Activated T-helper 2 cell treated with anti-CD3 and anti-CD28 coated beads, Interferon-gamma antibody, Interleukin-2, Interleukin-4, amounts not matched to agents 10 μg/mL and 5 μg/mL and 100 μg/mL, durations not matched to agents 14 hours and 24 hours and 36 hours (primary cell): ENCODE measurements at places on chromosomes 11 and 22.

GRCh38 chr11:35617687-35618496, at the start of gene FJX1:
FJX1 (plus strand) TSS chr11:35618460; CDS start chr11:35618637, 177 bp downstream.
- no peaks in the 10 kb centered on the region for H3K36me3 ChIP-seq
- peaks cover 6% of the 10 kb centered on the region for H3K4me1 ChIP-seq
- H3K4me3 ChIP-seq, result peak within 1 kb of the TSS; percentile 58

DNA sequence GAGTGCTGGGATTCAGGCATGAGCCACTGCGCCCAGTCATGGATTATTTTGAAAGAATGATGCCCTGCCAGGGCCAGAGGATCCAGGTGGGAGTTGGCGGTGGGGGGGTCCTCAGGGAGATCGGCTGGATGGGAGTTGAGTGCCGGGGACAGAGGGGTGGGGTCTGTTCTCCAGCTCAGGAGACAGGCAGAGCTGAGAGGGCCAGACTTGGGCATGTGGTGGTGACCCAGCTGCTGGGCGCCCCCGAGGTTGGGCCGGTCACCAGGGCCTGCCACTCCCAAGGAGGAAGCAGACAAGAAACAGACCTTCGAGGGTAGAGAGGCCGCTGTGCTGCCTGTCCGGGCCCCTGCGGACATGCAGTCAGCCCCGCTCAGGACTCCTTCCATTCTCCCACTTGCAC, 11.8 kb upstream of the PRODH start:
- DNase-seq, result no peak
- H3K27me3 ChIP-seq, result peaks cover 15% of the 10 kb centered on the region
- H3K4me3 ChIP-seq, result no peak overlapping the region
- H3K4me1 ChIP-seq, result no peaks in the 10 kb centered on the region
- no peaks in the 10 kb centered on the region for H3K36me3 ChIP-seq
- no peak overlapping the region for H3K27ac ChIP-seq

- no peaks in the 10 kb centered on the region for H3K27me3 ChIP-seq
- H3K36me3 ChIP-seq, result no peaks in the 10 kb centered on the region
- no peak for DNase-seq
- no peak overlapping the region for H3K27ac ChIP-seq
- no peak overlapping the region for H3K4me3 ChIP-seq
These were observed 41.7 kb upstream of the AQP11 start for GRCh38 chr11:77547863-77548551.

DNA sequence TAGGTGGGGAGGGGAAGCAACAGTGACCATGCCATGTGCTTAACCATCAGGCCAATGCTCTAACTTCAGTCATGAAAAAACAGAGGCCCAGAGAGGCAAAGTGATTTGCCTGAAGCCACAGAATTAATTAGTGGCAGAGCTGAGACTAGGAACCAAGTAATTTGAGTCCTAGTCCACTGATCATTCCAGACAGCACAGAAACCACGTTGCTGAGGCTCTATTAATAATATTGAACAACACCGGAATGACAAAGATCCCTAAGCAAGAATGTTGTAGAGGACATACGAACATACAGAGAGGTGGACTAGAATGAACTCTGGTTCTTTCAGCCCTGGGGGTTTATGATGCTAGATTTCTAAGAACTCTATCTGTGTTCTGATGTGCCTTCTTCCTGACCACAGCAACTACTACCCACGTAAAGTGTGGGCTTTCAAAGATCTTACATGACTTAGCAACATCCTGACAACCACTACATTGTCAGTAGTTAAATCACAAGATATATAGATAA, 92.3 kb downstream of the GAB2 start:
- peaks cover 93% of the 10 kb centered on the region for H3K4me1 ChIP-seq
- peak overlapping the region; percentile 85 for H3K27ac ChIP-seq
- peak; percentile 41 for DNase-seq
- peak overlapping the region; percentile 10 for H3K4me3 ChIP-seq
- peaks cover 72% of the 10 kb centered on the region for H3K36me3 ChIP-seq

GRCh38 chr22:44279069-44279360, 33.7 kb downstream of the SHISAL1 start:
- H3K4me1 ChIP-seq, result no peaks in the 10 kb centered on the region
- no peak overlapping the region for H3K27ac ChIP-seq
- H3K4me3 ChIP-seq, result no peak overlapping the region
- no peaks in the 10 kb centered on the region for H3K36me3 ChIP-seq
- peaks cover 2% of the 10 kb centered on the region for H3K27me3 ChIP-seq

DNA sequence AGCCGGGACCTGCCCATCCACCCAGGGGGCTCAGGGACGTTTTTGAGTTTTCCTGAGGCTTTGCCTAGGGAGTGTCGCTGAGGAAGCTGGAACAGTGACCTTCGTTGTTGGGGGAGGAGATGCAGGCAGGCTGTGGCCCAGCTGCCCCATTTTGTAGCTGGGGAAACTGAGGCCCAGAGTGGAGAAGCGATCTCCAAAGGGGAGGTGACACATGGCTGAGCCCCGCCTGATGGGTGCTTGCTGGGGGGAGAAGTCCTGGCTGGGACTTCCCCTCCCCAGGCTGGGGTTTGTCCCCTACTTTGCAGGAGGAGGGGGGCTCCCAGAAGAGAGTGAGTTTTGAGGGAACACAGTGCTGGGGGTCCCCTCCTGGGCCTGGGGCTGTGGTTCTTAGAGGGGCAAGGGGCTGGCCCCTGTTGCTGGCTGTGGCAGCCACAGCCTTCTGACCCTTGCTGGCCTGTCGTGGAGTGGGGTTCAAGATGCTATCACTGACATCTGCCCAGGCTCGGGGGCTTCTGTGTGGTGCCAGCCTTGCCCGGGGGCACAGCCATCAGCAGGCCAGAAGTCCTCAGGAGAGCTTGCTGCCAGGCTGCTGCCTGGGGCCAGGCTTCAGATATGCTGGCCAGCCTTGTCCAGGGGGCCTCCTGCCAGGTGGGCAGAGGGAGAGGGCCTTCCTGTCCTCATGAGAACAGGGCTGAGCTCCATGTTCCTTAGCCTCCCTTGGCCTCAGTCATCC, 21.4 kb downstream of the KCNQ1 start:
- DNase-seq, result no peak
- H3K27me3 ChIP-seq, result peaks cover 14% of the 10 kb centered on the region
- peaks cover 19% of the 10 kb centered on the region for H3K4me1 ChIP-seq
- no peak overlapping the region for H3K4me3 ChIP-seq
- no peak overlapping the region for H3K27ac ChIP-seq

DNA sequence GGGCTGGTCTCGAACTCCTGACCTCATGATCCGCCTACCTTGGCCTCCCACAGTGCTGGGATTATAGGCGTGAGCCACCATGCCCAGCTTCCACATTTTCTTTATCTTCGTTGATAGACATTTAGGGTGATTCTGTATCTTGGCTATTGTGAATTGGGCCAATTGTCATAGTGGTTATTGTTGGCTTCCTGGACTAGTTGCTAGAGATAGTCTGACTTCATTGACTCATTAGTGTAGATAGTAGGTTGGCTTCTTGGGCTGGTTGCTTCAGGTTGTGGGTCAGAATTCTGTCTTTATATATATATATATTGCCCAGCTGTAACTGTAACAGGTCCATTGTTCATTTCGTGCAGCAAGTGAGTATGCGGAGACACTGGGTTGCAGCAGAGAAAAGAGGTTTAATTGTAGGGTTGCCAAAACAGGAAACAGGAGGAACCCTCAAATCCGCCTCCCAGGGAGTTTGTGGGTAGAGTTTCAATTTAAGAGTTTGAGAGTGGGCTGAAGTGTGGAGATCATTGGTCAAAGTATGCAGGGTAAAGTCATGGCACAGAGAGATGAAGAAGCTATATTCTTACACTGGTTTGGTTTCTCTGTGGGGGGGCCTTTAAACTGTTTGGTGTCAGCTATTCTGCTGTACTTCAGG, 22.0 kb downstream of the ATG13 start:
- peaks cover 8% of the 10 kb centered on the region for H3K4me1 ChIP-seq
- no peak overlapping the region for H3K27ac ChIP-seq
- DNase-seq, result no peak
- peaks cover 44% of the 10 kb centered on the region for H3K36me3 ChIP-seq
- no peaks in the 10 kb centered on the region for H3K27me3 ChIP-seq

DNA sequence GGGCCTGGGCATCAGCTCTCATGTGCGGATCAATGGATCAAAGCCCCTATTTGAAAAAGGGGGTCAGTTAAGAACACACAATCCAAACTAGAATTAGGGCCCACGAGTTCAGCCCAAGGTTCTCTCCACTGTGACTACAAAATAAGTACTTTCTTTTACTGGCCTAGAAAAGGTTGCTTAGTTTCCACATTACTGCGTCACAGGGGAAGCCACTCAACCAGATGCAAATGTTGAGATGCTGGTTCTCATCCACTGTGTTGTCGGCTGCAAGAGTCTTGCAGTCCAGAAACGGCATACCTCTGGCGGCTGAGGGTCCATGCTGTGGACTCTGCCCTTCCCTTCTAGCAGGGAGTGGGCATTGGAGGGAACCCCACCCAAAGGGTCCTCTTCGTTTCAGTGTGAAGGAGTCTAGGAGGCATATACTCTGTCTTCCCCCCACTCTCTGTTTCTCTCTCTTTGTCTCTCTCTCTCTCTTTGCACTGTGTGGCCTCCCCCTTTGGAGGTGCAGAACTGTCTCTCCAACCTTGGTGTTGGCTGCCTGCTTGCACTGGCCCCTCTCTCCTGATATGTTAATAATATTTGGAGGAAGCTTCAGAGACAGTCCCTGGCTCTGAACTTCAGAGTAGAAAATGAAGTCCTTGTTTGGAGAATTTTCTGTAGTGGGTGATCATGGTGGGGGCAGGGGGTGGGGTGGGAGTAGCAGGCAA, 99.0 kb upstream of the NNMT start:
- no peak for DNase-seq
- no peak overlapping the region for H3K4me3 ChIP-seq
- no peaks in the 10 kb centered on the region for H3K36me3 ChIP-seq
- peaks cover 2% of the 10 kb centered on the region for H3K27me3 ChIP-seq
- no peak overlapping the region for H3K27ac ChIP-seq

- no peak overlapping the region for H3K27ac ChIP-seq
- peaks cover 14% of the 10 kb centered on the region for H3K27me3 ChIP-seq
These were observed 63.3 kb upstream of the BMAL1 start for GRCh38 chr11:13214276-13214675.

DNA sequence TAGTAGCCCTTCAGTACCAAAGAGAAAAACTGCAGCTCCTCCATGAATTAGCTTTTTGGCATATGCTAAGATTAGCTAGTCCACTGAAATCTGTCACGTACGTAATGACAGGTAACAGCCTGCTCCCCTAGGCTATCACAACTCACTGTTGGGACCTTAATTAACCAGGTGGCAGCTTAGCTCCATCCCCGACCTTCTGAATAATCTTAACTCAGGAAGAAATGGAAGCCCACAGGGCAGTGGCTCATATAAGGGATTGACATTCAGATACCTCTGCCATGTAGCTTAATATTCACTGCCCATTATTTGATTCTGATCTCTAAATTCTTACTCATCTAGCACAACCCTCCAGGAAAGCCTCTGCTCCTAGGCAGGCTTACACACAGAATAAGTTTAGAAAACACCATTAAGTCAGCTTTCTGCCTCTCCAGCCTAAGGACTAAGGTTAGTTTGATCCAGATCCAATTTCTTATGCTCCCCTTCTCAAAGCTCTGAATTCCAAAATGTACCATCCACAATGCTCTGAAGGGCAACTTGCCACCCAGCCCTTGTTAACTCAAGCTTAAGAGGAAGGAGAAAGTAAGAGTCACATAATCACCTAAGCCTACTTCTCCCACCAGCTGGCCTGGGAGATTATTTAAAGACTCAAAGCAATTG, 5.0 kb downstream of the HSPA8 start:
- peak overlapping the region; percentile 78 for H3K27ac ChIP-seq
- H3K4me3 ChIP-seq, result peak overlapping the region; percentile 100
- no peaks in the 10 kb centered on the region for H3K27me3 ChIP-seq
- no peak for DNase-seq
- peaks cover 40% of the 10 kb centered on the region for H3K4me1 ChIP-seq

DNA sequence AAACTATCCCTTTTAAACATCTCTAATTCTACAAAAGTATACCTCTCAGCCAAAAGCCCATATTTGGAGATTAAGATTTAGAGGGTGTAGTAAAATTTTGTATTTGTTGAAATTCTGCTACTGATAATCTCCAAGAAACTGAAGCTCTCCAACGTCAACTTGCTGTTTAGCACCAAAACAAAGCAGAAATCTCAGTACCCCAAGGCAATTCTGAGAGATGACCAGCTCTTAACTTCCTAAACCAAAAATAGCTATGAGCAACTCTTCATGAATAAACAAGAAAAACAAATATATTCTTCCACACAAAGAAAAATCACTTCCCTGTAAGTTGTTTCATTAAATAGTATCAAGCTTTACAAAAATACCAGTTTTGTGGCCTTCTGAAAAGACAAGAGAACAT, 13.3 kb downstream of the RRAS2 start:
- peaks cover 25% of the 10 kb centered on the region for H3K4me1 ChIP-seq
- H3K36me3 ChIP-seq, result peaks cover 54% of the 10 kb centered on the region
- no peaks in the 10 kb centered on the region for H3K27me3 ChIP-seq
- no peak overlapping the region for H3K27ac ChIP-seq
- no peak for DNase-seq

DNA sequence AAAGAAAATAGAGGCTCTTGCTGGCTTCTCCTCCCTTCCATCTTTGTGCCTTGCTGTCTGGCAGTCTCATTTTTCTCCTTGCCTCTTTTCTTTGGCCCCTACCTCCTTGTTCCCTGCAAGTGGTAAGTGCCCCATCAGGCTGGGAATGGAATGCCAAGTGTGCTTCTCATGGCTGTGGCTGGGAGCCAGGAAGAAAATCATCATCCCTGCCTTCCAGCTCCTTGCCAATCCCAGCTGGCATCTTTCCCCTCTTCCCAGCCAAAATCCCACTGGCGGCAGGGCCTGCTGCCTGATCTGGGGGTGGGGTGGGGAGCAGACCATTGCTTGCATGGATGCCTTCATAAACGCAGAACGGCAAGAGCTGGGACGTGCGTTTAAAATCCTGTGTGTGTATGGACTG, 27.0 kb upstream of the SLC25A18 start:
- no peak overlapping the region for H3K4me3 ChIP-seq
- no peak overlapping the region for H3K27ac ChIP-seq
- H3K27me3 ChIP-seq, result peaks cover 4% of the 10 kb centered on the region
- H3K4me1 ChIP-seq, result no peaks in the 10 kb centered on the region
- DNase-seq, result no peak

GRCh38 chr11:12163181-12163941, 53.0 kb downstream of the MICAL2 start:
- H3K4me1 ChIP-seq, result peaks cover 80% of the 10 kb centered on the region
- no peaks in the 10 kb centered on the region for H3K27me3 ChIP-seq
- DNase-seq, result no peak

DNA sequence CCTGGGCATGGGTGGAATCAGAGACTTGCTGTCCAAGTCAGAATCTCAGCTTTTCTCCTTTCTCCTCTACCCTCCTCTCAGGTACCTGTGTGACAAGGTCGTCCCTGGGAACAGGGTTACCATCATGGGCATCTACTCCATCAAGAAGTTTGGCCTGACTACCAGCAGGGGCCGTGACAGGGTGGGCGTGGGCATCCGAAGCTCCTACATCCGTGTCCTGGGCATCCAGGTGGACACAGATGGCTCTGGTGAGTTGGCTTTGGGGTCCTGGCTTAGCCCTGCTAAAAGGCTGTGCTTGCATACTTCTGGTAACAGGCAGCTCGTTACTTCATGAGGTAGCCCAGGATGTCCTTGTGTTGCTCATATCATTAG, 10.7 kb downstream of the MCM5 start:
- H3K4me1 ChIP-seq, result peaks cover 17% of the 10 kb centered on the region
- DNase-seq, result no peak
- H3K27ac ChIP-seq, result no peak overlapping the region
- no peak overlapping the region for H3K4me3 ChIP-seq
